ENCODE measurements at places on chromosomes 6 and 20. TPM values are rescaled to one million over a fixed set of nuclear protein-coding genes. Genes with fewer than 3 reads are reported as not detected.

Gene RNF8
- total RNA-seq: 28.0 TPM

Gene GLYATL3
- total RNA-seq: not detected

Gene IL20RA
- total RNA-seq: not detected

Gene GLP1R
- not detected for total RNA-seq

GRCh38 chr6:72966628-72967280, 258.5 kb downstream of the KHDC1L start:
- no peak for DNase-seq

- no peak for DNase-seq
Measured at GRCh38 chr20:38172408-38172807, 7.3 kb upstream of the TGM2 start.

- DNase-seq: no peak
Measured at GRCh38 chr20:17617212-17617867, 47.5 kb downstream of the DSTN start.

GRCh38 chr6:69719602-69720193, 77.1 kb downstream of the LMBRD1 start:
- no peak for DNase-seq

GRCh38 chr6:144298194-144298593, 13.1 kb downstream of the UTRN start:
- DNase-seq: no peak

- DNase-seq: no peak
Measured at GRCh38 chr20:50967586-50967985, 9.0 kb downstream of the MOCS3 start.

DNA sequence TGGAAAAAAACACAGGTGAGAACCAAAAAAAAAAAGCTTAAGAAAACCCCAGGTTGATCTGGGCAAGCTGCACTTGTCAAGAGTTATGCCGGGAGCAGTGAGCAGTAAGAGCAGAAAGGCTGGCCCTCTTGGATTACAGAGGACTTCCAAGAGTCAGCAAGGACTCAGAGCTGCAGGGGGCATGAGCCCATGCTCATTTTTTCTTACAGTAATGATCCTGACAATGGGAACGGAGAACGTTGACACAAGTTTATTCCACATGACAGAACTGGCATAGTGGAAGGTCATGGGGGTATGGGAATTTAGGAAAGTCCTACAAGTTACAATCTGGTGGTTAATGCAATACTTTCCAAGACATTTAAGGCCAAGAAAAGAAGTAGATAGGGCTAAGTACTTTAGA, 256.6 kb downstream of the GMDS start:
- no peak for DNase-seq

- DNase-seq: peak; percentile 36
Measured at GRCh38 chr6:8982668-8983067, 547.3 kb upstream of the SLC35B3 start.

GRCh38 chr20:38144598-38144973, 20.5 kb downstream of the TGM2 start:
- no peak for DNase-seq

GRCh38 chr20:59567585-59568508, 36.5 kb upstream of the PHACTR3 start:
- DNase-seq: no peak

Measured in pulmonary artery endothelial cell (primary cell).